H7 (cell line): ENCODE measurements at places on chromosomes 4 and X. TPM values are rescaled to one million over a fixed set of nuclear protein-coding genes. Genes with fewer than 3 reads are reported as not detected.
A peak's percentile ranks its signal among the peaks of the same experiment; 100 is the strongest.

- no peak for DNase-seq
Measured at GRCh38 chr4:119221412-119221811, 8.9 kb downstream of the USP53 start.

The MCTS1 gene
- total RNA-seq: 33.6 and 35.4 TPM in 2 replicates

GRCh38 chr4:154314248-154314647, 177.4 kb downstream of the DCHS2 start:
- DNase-seq: no peak

- DNase-seq: no peak
Measured at GRCh38 chrX:131588995-131589394, 45.1 kb downstream of the OR13H1 start.

GRCh38 chr4:68871809-68872642, 56.2 kb downstream of the UGT2B10 start:
- DNase-seq: no peak

DNA sequence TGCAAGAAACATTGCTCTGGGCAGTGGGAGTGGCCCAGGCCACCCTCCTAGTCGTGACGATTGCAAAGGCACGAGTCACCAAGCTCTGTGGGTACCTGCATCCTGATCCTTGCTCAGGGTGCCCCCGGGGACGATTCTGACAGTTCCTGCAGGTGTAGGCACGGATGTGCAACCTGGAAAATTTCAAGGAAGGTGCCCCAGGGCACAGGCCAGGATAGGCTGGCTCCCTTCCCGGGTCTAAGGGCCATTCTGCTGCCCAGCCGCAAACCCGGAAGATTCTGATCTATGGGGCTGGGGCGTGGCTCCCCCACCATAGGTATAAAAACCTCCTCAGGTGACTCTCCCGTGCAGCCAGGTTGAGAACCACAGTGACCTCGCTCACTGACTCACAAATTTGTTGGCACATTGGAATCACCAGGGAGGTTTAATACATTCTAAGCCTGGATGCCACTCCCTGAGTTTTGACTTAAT, 228.5 kb downstream of the PTTG2 start:
- no peak for DNase-seq

DNA sequence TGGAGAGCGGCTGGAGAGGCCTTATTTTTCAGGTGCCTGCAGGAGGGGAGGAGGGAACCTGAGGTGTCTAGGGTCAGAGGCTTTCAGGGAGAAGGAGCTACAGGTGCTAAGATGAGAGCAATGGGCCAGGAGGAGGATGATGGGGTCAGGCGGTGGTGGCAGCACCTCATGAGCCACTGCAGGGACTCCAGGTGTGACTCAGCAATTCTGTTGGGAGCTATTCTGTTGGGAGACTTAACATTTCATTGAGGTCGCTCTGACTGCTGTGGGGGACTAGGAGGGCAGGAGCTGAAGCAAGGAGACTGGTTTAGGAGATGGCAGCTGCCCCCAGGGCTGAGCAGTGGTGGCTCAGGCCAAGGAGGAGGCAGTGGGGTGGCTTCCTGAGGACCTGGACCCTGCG, 65.0 kb downstream of the CLDN34 start:
- DNase-seq: no peak

DNA sequence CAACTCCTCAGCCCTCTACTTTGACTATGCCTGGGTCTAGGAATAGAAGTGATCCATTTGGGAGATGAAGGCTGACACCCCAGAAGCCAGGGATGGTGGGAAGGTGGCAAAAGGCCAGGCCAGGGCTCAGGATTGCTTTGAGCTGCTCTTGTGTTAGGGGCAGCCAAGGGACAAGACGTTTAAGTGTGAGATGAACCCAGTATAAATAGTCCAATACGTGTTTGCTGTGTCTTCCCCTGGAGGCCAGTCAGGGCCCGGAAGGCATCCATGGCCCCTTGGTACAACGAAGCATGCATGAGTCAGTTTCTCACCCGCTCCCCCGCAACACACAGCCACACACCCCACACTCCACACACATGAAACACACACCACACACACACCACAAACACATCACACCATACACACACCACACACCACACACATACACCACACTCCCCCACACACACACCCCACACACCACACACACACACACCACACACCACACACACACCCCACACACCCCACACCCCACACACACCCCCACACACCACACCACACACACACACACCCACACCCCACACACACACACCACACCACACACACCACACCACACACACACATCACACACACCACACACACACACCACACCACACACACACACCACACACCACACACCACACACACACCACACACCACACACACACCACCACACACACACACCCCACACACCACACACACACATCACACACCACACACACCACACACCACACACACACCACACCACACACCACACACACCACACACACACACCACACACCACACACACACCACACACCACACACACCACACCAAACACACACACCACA, 5.1 kb downstream of the STARD8 start:
- DNase-seq: no peak

DNA sequence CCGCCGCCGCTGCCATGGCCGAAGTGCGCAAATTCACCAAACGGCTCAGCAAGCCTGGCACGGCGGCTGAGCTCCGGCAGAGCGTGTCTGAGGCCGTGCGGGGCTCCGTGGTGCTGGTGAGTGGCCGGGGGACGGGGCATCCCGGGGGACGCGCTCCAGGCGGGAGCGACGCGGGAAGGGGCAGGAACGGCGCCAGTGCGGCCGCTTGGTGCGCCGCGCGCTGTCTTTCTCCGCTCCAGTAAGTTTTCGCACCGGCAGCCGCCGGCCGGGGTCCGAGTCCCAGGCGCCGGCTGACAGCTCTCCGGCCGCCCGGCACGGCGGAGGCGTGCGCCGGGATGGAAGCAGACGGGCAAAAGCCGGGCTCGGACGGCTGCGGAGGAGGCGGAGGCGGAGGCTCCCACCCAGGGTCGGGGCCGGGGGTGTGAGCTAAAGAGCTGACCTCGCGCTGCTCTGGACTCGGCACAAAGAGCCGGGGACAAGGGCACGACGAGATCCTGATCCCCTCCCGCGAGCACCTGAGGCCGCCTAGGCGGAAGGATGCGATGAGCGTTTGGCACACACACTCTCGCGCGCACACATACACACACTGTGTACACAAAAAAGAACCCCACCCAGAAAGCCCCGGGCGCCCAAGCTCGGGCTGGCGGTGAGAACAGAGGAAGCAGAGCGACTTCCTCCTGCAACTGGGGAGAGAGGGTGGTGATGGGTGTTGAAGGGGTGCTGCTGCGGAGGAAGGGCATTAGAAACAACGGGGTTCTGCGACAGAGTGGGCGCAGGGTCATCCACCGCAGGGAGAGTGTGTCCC, 545 bp downstream of the DOCK11 start:
- DNase-seq: peak; percentile 72

DNA sequence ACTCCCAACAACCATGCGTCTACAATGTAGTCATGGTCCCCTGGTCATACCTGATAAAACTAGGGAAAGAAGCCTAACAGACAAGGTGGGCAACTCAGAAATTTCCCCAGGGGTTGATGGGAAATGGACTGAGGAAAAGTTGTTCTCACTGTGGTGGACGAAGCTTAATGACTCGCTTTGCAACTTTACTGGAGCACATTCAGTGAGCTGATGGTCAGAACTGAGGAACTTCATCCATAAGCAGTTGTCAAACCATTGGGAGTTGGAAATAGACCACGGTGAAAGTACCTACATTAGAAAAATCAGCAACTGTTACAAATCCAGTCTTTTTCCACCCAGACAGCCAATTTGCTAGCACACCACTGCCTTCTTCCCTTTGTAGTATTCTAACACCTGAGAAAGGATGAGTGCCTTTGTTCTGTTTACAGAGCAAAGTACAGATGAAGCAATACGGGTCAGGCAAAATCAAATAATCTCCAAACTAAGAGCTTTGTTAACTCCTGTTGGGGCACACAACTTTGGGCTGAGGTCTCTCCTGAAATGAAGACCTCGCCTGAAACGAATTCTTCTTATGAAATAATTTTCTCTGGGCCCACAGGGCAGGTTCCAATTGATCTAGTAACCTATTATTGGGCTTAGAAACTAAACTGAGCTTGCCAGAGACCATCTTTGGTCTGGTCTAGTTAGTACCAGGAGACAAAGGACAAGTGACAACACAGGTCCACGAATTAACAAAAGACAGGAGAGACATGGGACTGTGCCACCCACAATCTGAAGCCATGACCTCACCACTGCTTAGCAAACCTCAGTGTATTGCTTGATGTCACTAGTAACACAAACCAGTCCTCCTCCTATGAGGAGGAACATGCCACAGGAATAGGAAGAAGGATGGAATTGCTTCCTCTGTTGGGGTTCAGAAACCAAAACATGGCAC, 58.9 kb upstream of the NFKB1 start:
- no peak for DNase-seq

- DNase-seq: no peak
Measured at GRCh38 chr4:64857198-64857597, 447.9 kb upstream of the TECRL start.

DNA sequence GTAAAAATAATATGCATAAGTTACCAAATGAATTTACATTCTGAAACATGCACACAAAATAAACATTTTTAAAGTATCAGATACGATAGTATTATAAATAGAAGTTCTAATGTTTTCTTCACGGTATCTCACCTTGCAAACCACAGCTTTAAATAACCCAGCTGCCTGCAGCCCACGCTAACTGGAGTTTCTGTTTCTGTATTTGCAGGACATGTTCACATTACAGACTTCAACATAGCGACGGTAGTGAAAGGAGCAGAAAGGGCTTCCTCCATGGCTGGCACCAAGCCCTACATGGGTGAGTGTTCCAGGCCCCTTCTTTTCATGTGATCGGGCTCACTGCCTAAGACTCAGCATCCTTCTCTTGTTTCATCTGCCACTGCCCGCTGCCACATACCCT, 291.7 kb downstream of the EVC2 start:
- no peak for DNase-seq

GRCh38 chrX:119667111-119667878, 25.7 kb downstream of the SEPTIN6 start:
- DNase-seq: peak; percentile 48

The GATA1 gene
- not detected in 2 replicates for total RNA-seq

The PDCL2 gene
- total RNA-seq: not detected in 2 replicates

DNA sequence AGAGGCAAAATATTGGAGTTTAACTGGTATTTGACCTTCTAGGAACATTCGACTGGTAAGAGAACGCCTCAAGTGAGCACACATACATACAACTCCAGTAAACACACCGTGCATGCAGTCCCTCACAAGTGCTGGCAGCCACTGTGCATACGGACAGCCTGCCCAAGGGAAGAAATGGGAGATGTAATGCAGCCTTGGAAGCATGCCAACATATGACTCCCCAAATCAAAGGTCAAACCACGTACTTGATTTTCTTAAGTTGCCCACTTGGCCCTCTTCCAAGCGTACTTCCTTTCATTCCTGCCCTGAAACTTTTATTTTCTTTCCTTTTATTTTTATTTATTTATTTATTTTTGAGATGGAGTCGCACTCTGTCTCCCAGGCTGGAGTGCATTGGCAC, 206.6 kb downstream of the SPRY1 start:
- no peak for DNase-seq

GRCh38 chrX:38142610-38143009, 78.1 kb downstream of the SRPX start:
- no peak for DNase-seq

DNA sequence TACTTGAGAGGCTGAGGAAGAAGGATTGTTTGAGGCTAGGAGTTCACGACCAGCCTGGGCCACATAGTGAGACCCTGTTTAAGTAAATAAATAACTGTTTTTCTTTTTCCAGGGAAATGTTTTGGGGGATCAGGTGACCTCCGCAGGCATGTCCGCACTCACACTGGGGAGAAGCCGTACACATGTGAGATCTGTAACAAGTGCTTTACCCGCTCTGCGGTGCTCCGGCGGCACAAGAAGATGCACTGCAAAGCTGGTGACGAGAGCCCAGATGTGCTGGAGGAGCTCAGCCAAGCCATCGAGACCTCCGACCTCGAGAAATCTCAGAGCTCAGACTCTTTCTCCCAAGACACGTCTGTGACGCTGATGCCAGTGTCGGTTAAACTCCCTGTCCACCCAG, 30.5 kb downstream of the ZBTB49 start:
- DNase-seq: no peak

- DNase-seq: peak; percentile 40
Measured at GRCh38 chr4:38461342-38461741, 202.7 kb upstream of the KLF3 start.

The OPRPN gene
- not detected in 2 replicates for total RNA-seq
